Left colon (tissue), 2 donors: ENCODE measurements at places on chromosomes 7 and 10. TPM values are rescaled to one million over a fixed set of nuclear protein-coding genes. Genes with fewer than 3 reads are reported as not detected.

The MSMB gene
- total RNA-seq = not detected

The GLI3 gene
- total RNA-seq = 2.2 TPM

The ZNF727 gene
- 1.6 TPM for total RNA-seq

The FEZF1 gene
- not detected for total RNA-seq

The PDK4 gene
- total RNA-seq = 101 TPM
